Activated T-helper 1 cell treated with anti-CD3 and anti-CD28 coated beads, Interleukin-2, amount 50 U/mL, for 16 hours (primary cell): ENCODE measurements at places on chromosomes 11 and 22.

- DNase-seq: no peak
Observed at GRCh38 chr11:34308913-34309585, 48.8 kb downstream of the ABTB2 start.

DNA sequence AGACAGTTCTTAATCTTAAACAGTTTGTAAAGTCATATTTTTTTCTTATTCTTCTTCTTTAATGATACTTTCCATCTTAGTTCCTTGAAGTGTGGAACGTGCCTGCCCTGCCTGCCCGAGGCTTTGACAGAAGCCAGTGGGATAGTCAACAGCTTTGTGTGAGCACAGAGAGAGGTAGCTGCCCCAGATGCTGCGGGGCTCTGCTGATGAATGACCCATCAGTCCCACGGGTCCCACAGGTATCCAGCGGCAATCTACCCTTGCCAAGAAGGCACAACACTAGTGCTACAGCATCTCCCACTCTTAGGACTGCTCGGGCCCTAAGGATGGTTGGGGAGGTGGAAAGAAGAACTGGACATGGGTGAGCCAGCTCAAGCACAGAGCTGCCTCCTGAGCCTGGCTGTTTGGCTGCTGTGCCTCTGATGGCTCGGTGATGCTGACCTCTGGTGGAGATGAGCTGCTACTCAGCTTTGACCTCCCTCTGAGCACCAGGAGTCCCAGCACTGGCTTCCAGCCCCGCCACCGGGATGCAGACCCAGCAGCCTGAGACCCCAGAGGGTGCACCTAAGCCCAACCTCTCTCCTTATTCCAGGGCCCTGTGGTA, 11.8 kb upstream of the APLNR start:
- DNase-seq: no peak

DNA sequence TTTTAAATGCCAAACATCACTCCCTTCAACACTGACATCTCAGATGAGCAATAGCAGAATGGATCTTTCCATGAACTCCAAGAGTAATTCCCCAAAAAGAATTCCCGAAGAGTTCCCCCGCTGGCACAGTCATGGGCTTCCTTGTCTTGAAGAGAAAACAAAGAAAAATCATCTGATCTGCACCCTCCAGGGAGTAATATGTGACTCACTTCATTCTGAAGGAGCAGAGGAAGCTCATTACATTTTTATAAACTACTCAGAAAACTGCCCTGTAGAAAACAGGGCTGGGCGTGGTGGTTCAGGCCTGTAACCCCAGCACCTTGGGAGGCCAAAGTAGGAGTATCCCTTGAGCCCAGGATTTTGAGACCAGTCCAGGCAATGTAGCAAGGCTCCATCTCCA, 35.7 kb downstream of the CELSR1 start:
- no peak for DNase-seq

GRCh38 chr11:7572001-7572712, 58.4 kb downstream of the PPFIBP2 start:
- no peak for DNase-seq

DNA sequence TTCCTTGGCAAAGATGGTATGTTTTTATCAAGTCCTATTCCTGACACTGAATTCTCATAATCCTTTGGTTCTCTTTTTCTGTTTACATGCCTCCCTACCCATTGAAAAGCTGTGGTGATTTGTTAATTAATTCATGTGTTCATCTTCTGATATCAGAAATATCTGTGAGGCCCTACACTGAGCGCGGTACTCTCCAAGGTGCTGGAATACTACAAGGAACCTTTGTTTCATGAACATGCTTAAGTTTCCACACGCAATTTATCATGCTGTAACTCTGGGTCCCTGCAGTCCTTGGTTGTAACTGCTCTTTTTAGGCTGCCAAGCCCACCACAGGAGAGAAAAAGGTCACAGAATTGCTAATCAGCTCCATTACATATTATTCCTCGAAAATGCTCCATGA, 331.8 kb downstream of the FAT3 start:
- DNase-seq: no peak
